Renal cortical epithelial cell (primary cell): ENCODE measurements at places on chromosomes 12 and 14. TPM values are rescaled to one million over a fixed set of nuclear protein-coding genes. Genes with fewer than 3 reads are reported as not detected.

GRCh38 chr12:124582108-124582424 is 14.7 kb upstream of the NCOR2 start:
- no peak for DNase-seq

DNA sequence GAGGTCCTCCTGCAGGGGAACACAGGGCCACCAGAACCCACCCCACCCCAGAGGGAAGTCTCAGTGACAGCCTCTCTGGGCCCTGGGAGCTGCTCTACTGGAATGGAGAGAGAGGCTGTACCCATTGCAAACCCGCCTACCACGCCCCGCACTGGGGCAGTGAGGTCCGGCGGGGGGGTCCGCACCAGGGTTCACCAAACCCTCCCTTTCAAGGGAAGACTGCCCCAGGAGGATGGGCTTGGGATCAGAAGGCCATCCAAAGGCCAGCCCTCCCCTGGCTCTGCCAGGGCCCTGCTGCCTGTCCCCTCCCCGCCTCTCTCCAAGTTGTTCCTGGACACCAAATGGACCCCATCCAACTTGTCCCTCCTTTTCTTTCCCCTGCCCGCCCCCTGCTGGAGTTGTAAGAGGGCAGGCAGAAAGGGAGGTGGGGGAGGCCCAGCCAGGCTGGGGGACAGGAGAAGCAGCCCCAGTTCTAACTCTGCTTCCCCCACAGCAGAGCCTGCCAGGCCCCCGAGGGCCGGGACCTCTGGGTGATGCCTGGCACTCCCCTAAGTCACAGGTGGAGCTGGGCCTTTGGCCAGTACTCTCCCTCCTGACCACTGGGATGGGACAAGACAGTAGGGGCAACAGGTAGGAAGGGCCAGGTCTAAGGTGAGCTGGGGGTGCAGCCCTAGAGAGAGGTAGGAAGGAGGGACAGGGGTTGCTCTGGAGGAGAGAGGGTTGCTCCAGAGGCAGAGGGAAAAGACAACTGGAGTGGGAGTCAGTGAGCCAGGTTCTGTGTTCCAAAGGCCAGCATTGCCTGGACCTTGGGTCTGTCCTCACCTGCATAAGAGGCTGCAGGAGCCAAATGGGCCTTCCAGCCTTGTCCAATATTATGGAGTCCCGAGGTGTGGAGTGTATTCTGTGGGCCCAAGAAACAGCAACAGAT is 3.2 kb upstream of the DIO3 start:
- no peak for DNase-seq

GRCh38 chr12:109740694-109741245 is 27.1 kb downstream of the FAM222A start:
- no peak for DNase-seq

GRCh38 chr12:108700833-108701541 is 30.3 kb downstream of the CORO1C start:
- no peak for DNase-seq

DNA sequence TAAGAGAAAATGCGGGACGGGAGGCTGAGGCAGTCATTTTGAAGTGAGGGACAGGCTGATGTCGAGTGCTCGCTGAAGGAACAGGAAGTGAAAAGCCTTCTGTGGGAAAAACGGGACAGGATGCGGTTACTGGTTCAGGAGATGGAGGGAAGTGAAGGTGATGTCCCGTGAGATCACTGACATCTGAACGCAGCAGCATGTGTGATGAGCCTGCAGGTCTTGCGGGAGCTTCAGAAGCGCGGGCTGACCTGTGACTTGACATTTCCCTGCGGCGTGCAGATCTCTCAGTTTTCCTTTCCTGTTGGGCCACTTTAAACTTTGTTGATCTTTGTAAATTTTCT is 77.8 kb downstream of the DDX51 start:
- no peak for DNase-seq

DNA sequence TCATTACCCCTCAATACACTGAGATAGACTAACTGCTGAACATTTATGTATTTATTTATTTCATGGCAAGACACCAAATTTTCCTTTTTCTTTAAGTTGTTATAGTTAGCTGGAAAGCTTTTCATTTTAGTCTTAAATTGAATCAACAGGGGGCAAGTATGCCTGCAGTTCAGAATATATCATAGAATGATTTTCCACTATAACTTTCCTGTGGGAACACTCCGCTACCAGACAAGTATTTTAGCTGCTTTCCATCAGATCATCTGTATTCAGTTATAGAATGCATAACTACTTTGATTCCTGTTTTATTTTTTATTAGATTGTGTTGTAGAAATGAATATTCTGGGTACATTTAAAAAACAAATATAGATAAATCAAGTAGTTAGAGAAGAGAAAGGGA is 102.0 kb downstream of the SLC6A15 start:
- no peak for DNase-seq

DNA sequence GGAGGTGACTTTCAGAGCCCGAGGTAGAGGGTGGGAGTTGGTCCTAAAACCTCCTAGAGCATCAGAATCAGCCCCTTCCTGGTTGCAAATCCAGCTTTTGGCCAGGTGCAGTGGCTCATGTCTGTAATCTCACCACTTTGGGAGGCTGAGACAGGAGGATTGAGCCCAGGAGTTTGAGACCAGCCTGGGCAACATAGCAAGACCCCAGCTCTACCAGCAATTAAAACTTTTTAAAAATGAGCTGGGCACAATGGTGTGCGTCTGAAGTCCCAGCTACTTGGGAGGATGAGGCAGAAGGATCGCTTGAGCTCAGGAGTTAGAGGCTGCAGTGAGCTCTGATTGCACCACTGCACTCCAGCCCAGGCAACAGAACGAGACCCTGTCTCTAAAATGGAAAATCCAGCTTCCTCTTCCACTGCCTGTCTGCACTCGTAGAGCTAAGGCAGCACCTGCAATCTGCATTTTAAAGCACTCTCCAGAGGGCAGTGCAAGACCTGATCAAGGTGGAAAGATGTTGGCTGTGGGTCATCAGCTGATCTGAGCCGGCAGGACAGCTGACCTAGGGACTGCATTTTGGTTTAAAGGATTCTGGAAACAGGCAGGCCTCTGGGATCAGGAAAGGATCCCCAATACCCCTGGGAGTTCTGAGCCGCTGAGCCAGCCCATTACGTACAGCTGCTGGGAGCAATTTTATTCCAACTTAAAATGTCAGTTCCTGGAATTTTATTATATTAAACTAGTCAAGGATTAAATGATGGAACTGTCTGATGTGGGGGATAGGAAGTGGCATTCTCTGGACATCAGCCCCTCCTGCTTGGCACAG is 1.8 kb upstream of the TESC start:
- no peak for DNase-seq

GRCh38 chr14:53952533-53952932 is 4.1 kb downstream of the BMP4 start:
- DNase-seq = no peak

DNA sequence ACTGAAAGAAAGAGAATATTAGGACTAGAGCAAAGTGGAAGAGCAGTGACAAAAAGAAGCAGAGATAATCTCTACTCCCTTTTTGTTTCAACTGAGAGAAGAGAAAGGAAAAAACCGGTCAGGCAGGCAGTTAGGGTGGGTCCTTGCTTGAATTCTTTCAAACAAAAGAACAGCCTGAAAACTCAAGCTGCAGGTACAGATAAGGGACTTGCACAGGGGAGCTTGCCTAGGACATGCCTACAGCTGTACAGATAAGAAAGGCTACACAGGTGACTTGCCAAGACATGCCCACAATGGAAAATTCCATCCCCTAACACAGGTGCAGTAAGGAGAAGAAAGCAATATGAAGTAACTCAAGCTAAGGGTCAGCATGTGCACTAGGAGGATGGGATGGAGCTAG is 532.2 kb upstream of the MIS18BP1 start:
- DNase-seq = peak; percentile 3

GRCh38 chr12:53739214-53740129 is 12.2 kb upstream of the CALCOCO1 start:
- no peak for DNase-seq

DNA sequence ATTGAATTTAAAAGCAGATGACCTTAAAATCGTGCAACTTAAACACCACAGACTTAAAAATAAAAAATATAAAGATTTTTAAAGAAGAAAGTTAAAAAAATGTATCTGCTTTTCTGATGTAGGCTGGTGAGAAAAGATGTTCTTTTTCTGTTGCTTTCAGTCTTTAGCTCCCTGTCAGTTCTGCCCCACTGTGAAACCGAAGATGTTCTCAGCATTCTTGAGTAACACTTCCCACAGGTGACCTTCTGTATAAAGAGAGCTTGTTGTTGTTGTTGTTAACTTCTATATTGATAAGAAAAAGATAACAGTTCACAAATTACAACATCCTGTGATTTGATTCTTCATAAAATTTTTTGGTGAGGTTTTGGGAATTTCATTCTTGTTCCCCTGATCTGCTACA is 377.9 kb upstream of the RGS6 start:
- DNase-seq = no peak

DNA sequence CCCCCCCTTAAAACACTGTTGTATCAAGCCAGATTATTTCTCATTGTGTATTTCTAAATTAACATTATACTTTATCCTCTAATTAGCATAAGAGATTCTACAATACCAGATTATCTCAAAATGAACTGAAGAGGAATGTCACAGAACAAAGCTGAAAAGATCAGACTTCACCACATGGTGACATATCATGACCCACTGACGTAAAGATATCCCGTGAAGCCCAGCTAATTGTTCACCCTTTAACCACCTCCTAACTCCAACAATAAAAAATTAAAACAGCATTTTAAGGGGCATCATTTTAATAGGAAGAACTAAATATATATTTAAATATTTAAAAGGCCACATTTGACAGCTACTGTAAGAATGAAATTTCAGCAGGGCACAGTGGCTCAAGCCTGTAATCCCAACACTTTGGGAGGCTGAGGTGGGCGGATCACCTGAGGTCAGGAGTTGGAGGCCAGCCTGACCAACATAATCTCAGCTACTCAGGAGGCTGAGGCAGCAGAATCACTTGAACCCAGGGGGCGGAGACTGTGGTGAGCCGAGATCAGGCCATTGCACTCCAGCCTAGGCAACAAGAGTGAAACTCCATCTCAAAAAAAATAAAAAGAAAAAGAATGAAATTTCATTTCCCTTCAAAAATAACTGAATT is 29.0 kb downstream of the CDK17 start:
- no peak for DNase-seq

Gene TNFAIP2
- 530 and 1,373 TPM in 2 replicates for total RNA-seq

Gene MTERF2
- total RNA-seq = 3.8 and 14.0 TPM in 2 replicates

Gene ACVRL1
- 2.1 and 3.5 TPM in 2 replicates for total RNA-seq

Gene EFCAB11
- 5.0 and 13.9 TPM in 2 replicates for total RNA-seq
